SJSA1 (cell line): ENCODE measurements at places on chromosomes 1 and 21.

DNA sequence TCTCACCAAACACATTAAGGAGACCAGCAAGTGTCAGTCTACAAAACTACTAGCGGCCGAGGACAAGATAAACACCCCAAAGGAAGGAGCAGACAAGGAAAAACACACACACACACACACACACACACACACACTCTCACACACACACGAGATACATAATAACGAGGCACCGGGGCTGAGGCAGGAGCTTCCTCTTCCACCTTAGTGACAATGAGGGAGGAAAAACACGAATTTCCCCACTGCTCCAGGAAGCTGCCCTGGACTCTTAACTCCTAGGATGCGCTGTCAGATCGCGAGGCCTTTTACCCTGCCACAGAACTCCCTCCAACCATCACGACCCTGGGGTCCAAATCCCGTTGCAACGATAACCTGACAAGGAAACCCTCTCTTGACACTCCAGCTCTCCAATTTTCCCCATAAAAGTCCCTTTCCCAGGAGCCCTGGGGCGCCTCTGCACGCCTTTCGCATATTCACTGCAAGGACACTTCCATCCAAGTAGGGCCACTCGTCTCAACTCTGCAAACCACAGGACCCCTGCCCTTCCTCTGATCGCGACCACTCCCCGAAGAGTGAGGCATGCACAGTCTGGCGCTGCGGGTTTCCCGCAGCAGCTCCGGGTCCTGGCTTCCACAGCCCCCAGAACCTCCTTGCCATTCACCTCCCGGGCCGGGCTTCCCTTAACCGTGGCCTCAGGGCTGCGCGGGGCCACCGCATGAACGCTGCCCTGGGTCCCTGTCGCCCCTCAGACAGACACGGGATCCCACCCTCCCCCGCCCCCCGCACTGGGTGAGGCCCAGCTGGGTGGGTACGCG lies 581 bp downstream of the ETV3 start:
- no peak for DNase-seq

GRCh38 chr1:50720457-50721053 lies 239.5 kb downstream of the FAF1 start:
- DNase-seq: no peak

GRCh38 chr1:220730486-220730885 lies 17.6 kb upstream of the MTARC2 start:
- DNase-seq: no peak

DNA sequence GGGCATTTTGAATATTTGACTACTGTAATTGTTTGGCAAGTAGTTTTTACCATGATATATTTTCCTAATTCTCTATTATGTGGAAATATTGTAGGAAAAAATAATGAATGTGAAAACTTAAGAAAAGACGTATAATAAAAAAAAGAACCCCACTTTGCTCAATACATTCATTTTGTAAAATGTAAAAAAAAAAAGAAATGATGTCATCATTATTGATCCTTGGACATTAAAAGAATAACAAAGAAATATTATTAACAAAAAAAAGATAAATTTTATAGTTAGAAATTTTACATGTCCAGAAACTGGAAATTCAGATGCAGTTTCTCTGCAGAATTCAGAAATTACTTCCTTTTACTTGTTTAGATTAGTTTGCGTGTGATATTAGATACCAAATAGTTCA lies 5.2 kb downstream of the GIPC2 start:
- DNase-seq: no peak

GRCh38 chr21:42190486-42190863 lies 28.5 kb upstream of the ABCG1 start:
- no peak for DNase-seq

DNA sequence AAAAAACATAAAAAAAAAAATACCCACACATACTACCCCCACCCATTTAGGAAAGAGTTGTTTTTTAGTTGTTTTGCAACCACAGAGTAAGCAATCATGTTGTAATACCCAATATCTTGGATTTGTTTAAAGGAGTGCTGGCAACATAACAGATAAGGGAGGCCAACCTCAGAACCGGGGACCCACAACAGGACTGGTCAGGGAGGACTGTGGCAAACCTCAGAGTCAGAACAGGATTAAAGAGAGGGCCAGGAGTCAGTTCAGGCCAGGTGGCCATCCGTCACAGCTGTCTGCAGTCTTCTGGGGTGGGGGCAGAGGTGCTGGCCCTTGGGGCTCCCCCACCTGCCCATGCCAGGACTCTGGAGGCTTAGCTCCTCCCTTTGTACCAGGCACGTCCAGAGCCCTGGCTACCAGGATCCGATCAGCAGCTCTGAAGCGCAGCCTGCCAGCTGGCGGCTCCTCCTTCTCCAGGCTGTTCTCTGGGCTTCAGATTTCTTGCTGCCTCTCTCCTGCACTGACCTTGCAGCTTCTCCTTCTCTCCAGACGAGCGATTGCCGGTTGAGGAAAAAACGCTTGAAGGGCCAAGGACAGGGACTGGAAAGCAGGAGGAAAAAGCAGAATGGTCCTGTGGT lies 7.9 kb downstream of the H6PD start:
- no peak for DNase-seq

DNA sequence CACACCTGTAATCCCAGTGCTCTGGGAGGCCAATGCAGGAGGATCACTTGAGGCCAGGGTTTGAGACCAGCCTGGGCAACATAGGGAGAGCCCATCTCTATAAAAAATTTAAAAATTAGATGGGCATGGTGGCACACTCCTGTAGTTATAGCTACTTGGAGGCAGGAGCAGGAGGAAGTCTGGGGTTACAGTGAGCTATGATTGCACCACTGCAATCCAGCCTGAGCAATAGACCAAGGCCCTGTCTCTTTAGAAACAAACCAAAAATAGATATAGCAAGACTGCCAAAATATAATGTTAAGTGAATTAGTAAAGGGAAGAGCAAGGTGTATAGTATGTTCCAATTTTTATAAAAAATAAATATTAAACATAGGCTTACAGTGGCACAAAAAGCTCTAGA lies 28.8 kb downstream of the PLEKHO1 start:
- DNase-seq: no peak

- no peak for DNase-seq
These were observed 8.1 kb upstream of the HNRNPR start for GRCh38 chr1:23352096-23352695.

DNA sequence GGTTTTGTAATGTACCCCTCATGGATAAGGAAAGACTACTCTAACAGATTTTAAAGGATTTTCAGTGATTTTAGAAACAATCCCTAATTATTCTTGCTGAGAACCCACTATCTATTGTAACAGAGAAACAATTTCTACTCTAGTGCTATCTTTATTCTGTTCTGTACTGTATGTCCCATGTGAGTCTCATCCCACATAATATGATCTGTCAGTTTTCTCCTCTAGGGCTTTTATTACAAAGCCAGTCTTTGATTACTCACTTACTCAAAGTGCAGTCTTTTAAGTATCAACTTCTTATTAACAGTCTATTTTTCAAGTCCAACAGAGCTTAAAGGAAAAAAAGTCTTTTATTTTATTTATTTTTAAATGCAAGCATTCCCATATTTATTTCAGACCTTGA lies 54.8 kb downstream of the CTH start:
- DNase-seq: no peak

DNA sequence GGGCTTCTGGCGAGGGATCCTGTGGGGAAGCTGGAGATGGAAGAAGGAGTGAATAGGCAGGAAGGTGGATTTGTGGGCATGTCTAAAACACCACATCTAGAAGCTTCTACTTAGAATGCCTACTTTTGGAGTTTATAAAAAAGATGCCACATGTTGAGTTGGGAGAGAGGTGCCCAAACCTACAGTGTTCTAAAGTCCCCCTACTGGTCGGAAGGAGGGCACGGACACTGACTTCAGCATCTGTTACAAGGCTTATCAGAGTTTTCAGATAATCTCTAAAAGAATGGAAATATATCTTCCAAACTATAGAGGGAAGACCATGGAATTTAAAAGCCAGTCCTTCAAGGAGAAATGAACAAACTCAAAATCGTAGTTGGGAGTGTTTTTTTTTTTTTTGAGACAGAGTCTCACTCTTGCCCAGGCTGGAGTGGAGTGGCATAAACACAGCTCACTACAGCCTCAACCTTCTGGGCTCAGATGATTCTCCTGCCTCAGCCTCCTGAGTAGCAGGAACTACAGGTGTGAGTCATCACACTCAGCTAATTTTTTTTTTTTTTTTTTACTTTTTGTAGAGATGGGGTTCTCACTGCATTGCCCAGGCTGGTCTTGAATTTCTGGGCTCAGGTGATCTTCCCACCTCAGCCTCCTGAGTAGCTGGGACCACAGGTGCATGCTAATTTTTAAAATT lies 14.8 kb downstream of the IBA57 start:
- no peak for DNase-seq

GRCh38 chr1:71788113-71788512 lies 494.2 kb downstream of the NEGR1 start:
- DNase-seq: no peak

DNA sequence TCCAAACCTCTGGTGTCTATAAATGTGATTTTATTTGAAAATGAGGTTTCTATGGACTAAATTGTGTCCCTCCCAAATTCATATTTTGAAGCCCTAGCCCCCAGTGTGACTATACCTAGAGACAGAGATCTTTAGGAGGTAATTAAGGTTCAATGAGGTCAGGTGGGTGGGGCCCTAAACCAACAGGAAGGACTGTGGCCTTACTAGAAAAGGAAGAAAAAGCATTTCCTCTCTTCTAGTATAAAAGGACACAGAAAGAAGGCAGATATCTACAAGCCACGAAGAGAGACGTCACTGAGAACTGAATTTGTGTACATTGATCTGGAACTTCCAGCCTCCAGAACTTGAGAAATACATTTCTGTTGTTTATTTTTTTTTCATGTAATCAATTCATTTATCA lies 123.1 kb upstream of the RUNX1 start:
- DNase-seq: no peak

GRCh38 chr1:1090424-1091343 lies 16.6 kb upstream of the RNF223 start:
- peak; percentile 43 for DNase-seq

GRCh38 chr1:30693366-30693765 lies 30.0 kb downstream of the MATN1 start:
- DNase-seq: no peak

- no peak for DNase-seq
These were observed 173.4 kb upstream of the HMCN1 start for GRCh38 chr1:185560760-185561159.

DNA sequence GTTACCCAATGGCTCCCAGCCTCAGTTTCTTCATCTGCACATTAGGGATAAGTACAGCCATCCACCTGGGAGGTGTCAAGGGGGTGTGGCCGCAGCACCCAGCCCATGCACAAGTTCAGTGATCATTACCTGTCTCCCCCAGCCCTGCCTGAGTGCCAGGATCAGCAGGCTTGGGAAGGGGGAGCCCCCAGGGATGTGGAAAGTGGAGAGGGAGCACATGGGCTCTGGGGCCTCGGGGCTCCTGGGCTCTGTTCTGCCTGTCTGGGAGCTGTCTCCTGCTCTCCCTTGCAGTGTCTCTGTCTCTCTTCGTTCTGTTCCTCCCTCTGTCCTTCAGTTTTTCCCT lies 10.8 kb upstream of the PADI1 start:
- peak; percentile 32 for DNase-seq

DNA sequence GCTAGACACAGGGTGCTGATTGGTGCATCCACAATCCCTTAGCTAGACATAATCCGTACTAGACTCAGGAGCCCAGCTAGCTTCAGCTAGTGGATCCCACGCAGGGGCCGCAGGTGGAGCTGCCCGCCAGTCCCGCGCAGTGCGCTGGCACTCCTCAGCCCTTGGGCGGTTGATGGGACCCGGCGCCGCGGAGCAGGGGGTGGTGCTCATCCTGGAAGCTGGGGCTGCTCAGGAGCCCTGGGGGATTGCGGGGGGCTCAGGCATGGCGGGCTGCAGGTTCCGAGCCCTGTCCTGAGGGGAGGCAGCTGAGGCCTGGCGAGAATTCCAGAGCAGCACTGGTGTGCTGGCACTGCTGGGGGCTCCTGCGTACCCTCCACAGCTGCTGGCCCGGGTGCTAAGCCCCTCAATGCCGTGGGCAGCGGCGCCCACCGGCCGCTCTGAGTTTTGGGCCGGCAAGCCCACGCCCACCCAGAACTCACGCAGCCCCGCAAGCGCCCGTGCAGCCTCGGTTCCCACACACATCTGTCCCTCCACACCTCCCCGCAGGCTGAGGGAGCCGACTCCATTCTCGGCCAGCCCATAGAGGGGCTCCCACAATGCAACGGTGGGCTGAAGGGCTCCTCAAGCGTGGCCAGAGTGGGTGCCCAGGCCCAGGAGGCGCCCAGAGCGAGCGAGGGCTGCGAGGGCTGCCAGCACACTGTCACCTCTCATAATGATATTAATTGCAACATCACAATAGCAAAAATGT lies 87.4 kb downstream of the CRB1 start:
- DNase-seq: no peak

GRCh38 chr1:185566995-185567394 lies 167.2 kb upstream of the HMCN1 start:
- no peak for DNase-seq

- no peak for DNase-seq
These were observed 49.0 kb downstream of the CLDN17 start for GRCh38 chr21:30117631-30118030.

- DNase-seq: no peak
These were observed 185.5 kb downstream of the ZC3H11B start for GRCh38 chr1:219427403-219427802.

DNA sequence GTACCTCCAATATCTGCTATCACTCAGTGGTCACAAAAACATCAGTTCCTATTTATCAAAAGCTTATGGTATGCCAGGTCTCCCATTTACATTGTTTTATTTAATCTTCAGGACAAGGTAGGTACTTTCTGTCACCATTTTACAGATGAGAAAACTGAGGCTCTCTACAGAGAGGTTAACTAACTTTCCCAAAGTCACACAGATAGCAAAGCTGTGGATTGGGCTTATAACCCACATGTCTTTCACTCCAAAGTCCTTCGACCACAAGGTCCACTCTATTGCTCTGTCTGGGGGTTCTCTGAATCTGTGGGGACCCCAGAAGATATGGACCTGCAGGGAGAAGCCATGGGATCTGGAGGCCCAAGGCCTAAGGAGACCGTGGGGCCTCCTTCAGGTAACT lies 26.6 kb upstream of the EPS8L3 start:
- no peak for DNase-seq

DNA sequence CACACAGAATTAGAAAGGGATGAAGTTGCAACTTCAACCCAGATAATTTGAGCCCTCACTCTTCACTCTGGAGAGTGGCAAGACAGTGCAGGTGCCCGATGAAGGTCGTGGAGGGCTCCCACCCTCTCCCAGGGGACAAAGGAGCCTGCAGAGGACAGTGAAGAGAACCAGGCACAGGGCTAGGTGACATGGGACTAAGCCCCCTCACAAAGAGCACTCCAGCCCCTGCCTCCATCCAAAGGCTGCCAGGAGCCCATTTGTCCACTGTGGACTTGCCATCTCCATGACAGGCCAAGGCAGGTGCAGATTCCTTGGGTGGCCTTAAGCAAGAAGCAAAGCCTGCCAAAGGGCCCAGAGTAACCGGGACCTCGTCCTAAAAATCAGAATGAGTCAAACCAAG lies 15.1 kb downstream of the ERRFI1 start:
- DNase-seq: no peak

DNA sequence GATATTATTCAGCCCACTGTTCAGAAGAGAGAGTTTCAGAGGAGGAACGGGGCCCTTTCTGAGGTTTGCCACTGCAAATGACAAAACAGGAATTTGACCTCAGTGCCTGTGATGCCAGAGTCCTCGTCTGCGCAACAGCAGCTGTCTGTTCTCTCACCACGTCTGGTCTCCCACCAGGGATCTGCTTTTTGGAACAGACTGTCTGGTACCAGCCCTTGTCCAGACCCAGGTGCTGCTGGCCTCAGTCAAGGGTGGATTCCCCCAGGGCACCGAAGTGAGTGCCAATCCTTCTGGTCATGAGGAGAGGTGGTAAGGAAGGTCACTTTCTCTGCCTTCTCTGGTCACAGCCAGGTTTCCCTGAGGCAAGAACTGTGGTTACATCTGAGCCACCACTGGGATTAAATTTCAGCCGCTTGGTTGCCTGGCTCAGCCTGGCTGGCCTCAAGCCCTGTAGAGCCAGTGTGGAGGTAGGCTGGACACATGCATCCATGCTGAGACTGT lies 2.3 kb upstream of the BCAN start:
- DNase-seq: no peak
